ENCODE measurements at places on chromosomes 3 and 15.
A peak's percentile ranks its signal among the peaks of the same experiment; 100 is the strongest.

DNA sequence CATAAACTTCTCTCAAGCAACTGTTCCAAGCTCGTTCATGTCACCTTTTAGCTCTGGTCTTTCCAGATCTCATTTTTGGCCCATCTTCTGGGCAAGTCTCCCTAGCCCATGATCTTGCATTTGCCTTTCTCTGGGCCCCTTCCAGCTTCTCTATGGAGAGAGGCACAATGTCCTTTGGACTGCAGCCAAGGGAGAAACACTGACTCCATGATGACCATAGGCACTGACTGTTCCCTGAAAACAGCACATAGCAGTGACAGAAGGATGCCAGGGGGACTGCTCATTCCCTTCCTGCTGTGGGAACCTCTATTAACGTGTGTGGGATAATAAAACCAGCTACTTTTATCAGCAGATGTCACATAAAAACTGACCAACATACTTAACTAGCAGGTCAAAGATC lies 60.3 kb downstream of the STRIT1 start:
- DNase-seq, result no peak

DNA sequence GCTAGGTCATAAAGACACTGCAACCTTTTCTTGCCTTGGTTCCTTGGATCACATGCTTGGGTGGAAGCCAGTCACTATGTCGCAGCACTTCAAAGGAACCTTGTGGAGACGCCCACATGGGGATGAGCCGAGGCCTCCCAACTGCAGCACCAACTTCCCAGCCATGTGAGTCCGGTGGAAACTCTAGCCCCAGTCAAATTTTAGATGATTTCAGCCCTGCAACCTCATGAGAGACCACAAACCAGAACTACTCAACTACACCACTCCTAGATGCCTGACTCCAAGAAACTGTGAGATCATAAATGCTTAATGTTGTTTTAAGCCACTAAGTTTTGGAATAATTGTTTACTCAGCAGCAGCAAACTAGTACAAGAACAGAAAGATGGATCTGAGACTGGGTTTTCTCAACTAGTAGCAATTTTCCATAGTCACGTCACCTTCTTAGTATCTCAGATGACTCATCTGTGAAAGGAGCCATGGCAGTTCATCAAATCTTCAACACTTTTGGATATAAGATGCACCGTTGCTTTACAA lies 86.5 kb downstream of the MB21D2 start:
- no peak for DNase-seq

- no peak for DNase-seq
Observed at GRCh38 chr3:12840591-12841148, 695 bp downstream of the RPL32 start.

DNA sequence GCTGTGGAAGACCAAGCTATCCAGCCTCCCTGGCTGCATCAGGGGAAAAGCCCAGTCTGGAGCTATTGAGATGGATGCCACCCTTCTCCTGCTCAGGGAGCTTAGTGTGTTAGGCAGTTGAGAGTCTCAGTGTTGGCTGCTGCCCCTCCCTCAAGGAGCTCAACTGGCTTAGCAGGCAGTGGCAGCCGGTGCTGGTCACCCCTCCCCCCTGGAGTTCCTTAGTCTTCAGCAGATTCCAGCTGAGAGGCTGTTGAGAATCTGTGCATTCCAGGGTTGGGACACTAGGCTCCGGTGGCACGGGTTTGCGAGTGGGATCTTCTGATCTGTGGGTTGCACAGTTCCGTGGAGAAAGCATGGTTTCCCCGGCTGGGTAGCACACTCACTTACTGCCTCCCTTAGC lies 883.8 kb downstream of the NSUN3 start:
- DNase-seq, result no peak

GRCh38 chr15:60408463-60408981 lies 10.7 kb upstream of the ANXA2 start:
- DNase-seq, result no peak

DNA sequence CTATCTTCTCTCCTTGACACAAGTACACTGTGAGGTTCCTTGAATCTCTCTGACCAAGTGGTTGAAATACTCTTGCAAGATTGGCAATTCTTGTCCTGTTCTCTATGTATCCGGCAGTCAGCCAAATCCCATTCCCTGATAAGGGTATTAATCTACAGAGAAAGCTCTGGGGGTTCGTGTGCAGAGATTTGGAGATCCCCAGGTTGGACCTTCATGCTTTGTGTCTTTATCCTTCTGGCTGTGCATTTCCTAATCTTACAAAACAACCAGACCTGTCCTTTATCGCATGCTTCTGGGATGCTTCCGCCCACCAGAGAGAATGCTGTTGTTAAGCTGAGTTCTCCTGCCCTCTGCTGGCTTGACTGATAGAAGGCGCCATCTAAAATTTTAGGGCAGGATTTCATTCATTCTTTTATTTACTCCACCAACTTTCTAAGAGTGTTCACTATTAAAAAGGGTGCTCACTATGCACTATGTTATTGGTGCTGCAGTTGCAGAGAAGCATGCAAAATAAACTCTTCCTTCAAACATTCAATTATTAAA lies 8.6 kb upstream of the SST start:
- peak; percentile 52 for DNase-seq

DNA sequence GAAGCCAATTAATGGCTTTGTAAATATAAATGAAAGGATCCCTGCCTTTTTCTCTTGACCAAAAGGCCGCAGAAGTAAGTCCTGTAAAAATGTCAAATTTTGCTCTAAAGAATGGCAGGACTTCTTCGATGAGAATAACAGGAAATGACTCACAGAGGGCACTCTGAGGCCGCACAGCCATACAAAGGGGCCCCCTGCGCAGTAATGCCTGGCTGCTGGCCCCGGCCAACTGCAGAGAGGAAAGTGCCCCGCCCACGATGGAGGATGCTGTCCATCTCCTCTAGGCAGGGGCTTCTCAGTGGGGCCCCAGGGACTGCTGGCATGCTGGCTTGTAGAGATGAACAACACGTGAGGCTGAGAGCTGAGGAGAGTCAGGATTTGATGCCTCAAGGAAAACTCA lies 18.1 kb upstream of the SCN10A start:
- DNase-seq, result no peak

DNA sequence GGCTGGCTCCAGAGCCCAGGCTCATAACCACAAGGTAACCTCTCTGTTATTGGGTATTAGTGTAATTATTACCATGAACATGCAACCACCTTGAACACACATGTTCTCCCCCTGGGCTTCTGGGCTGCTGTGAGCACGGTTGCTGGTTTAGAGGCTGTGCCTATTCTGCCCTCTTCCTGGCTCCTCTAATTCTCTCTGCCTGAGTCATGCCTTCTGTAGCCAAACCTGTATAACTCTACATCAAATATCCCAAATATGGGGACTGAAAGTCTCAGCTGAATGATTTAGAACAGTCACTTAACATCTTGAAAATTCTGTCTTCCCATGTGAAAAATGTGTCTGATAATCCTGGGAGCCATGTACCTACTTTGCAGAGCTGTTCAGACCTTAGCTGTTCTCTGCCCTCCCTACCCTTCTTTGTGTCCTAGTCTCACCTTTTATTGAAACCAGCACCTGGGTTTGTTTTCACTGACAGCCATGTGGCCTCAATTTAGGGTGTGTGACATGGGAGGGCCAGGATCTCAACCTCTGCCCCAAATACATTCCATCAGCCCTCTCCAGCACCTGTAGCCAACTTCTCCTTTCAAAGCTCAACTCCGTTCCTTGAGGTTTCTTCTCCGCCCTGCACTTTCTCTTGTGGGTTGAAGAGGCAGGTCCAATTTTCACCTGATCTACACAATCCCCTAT lies 60.7 kb downstream of the PDZRN3 start:
- DNase-seq, result no peak

- DNase-seq, result no peak
Observed at GRCh38 chr15:34941831-34942230, 27.7 kb downstream of the AQR start.

DNA sequence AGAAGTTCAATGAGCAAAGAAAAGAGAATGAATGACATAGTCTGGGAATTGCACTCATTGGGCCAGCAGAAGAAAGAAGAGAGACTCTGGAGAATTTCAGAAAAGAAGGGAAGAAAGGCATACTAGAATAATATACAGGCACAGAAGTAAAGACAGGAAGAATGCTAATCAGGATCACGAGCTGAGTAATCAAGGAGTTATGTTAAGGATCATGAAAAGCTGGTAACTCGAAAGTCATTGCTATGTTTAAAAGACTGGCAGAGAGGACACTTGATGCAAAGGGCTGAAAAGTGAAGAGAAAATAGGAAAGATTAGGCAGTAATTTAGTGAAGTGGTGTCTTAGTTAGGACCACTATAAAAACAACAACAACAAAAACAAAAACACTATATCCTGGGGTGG lies 284.1 kb downstream of the ZBBX start:
- DNase-seq, result no peak

DNA sequence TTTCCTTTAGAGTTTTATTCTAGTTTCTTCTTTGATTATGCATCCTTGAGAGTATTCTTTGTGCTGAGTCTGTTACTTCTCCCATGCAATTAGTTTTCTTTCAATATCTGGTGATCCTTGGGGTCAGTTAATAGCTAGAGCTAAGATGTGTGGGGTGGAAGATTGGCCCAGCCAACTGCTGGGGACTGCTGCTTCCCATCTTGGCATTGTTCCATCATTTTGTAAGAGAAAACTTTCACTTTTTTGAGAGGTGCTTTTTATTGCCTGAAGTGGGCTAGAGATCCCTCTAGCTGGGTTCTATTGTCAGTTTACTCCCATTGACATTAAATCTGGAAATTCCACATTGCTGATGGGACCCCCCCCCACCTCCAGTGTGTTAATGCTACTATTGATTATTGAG lies 15.4 kb downstream of the BCL2L10 start:
- DNase-seq, result no peak

- no peak for DNase-seq
Observed at GRCh38 chr3:114392831-114393230, 99.0 kb downstream of the TIGIT start.

- DNase-seq, result peak; percentile 63
Observed at GRCh38 chr3:65785065-65785645, 253.6 kb downstream of the MAGI1 start.

DNA sequence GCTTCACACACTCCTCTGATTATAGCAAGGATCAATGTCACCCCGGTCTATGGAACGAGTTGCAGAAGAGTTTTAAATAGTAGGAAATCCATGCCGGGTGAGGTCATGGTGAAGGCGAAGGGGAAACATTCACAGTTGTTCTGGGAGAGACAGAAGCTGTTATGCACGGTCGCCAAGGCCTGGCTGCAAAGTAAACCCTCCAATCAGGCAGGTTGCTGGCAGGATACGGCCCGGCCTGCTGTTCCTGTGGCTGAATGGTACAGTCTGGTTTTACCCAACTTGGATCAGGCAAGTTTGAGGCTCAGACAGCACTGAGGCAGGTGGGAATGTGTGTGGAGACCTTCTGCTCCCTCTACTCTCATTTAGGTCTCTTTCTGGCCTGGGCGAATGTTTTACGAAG lies 45.3 kb upstream of the ATP2B2 start:
- no peak for DNase-seq

DNA sequence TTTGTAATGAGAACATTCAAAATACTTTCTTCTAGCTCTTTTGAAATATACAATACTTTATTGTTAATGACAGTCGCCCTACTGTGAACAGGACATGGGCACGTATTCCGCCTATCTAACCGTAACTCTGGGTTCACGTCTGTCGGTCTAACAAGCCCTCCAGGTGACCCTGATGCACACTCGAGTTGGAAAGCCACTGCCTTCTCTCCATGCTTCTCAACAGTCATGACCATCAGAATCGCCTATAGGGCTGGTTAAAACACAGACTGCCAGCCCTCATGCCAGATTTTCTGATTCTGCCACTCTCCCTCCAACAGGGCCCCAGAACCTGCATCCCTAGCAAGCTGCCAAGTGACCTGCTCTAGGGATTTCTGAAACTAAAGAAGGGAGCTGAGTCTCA lies 140.2 kb downstream of the FOXP1 start:
- DNase-seq, result no peak

- no peak for DNase-seq
Observed at GRCh38 chr15:27686369-27686768, 412.7 kb downstream of the OCA2 start.
